ENCODE measurements at places on chromosomes 13 and 19.

GRCh38 chr13:25084096-25084495 lies 11.8 kb upstream of the PABPC3 start:
- DNase-seq: no peak

DNA sequence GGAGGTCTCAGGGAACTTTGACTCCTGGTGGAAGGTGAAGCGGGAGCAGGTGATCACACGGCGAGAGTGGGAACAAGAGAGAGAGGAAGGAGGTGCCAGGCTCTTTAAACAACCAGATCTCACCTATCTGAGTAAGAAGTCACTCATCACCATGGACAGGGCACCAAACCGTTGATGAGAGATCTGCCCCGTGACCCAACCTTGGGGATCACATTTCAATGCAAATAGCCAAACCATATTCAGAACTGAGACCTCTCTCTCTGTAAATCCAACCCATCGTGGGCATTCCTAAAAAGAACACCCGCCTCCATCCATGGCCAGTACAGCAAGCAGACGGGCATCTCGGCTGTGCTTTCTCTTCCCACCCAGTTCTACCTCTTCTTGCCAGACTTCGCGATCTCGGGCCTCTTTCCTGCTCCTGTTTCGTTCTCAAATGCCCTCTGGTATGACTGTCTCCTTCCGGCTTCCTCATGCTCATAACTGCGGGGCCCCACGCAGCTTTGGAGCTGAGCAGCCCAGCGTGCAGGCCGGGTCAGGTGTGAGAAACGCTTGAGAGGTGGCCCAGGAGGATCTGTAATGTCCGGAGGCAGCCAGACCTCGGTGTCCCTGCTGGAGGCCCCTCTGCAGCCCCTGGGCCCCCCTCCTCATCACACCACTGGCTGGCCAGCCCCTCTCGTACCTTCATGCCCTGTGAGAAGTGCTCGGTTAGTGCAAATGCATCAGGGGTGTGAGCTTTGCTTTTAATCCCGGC lies 97.0 kb upstream of the GPR183 start:
- no peak for DNase-seq

GRCh38 chr19:10797541-10798256 lies 38.3 kb downstream of the TMED1 start:
- DNase-seq: no peak

DNA sequence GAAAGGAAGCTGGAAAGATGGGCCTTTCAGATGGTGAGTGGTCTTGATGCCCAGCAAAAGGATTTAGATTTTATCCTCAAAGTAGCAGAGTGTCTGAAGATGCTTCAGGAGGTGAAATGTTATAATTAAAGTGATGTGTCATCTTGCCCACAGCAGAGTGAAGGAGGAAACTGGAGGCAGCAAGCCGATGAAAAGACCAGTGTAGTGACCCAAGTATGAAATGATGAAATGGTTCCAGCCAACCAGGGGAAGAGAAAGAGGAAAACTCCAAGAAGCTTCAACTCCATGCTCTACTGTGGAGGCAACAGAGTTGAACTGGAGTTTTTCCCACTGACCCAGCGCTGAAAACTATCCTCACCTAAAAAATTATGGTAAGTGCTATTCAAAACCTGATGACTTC lies 66.7 kb downstream of the FOXO1 start:
- no peak for DNase-seq

DNA sequence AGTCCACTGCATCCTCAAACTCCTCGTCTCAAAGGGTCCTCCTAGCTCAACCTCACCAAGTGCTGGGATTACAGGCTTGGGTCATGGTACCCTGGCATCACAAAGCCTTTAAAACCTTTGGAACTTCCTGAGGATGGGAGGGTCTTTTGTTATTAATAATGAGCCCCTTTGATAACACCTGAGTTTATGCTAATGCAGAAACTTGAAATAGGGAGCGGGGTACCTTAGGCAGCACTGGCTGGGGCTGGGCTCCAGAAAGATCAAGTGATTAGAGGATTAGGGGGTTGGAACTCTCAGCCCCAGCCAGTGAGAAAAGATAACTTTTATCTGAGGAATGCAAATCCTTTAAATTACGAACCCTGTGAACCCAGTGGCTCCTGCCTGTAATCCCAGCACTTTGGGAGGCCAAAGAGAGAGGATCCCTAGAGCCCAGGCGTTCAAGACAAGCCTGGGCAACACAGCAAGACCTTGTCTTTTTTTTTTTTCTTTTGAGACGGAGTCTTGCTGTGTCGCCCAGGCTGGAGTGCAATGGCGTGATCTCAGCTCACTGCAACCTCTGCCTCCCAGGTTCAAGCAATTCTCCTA lies 9.3 kb upstream of the PSPC1 start:
- DNase-seq: no peak

DNA sequence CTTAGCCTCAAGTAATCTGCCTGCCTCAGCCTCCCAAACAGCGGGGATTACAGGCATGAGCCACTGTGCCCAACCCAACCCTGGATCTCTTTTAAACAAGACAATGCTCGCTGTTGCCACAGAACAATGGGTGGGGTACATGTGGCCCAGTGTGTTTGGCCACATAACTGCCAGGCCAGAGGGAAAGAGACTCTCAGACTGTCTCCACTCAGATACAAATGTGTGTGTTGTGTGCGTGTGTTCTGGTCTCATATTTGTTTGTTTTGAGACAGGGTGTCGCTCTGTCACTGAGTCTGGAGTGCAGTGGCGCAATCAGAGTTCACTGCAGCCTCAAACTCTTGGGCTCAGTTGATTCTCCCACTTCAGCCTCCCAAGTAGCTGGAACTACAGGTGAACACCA lies 25.8 kb downstream of the LDLR start:
- no peak for DNase-seq

GRCh38 chr13:105247830-105248229 lies 1287.6 kb downstream of the EFNB2 start:
- no peak for DNase-seq

DNA sequence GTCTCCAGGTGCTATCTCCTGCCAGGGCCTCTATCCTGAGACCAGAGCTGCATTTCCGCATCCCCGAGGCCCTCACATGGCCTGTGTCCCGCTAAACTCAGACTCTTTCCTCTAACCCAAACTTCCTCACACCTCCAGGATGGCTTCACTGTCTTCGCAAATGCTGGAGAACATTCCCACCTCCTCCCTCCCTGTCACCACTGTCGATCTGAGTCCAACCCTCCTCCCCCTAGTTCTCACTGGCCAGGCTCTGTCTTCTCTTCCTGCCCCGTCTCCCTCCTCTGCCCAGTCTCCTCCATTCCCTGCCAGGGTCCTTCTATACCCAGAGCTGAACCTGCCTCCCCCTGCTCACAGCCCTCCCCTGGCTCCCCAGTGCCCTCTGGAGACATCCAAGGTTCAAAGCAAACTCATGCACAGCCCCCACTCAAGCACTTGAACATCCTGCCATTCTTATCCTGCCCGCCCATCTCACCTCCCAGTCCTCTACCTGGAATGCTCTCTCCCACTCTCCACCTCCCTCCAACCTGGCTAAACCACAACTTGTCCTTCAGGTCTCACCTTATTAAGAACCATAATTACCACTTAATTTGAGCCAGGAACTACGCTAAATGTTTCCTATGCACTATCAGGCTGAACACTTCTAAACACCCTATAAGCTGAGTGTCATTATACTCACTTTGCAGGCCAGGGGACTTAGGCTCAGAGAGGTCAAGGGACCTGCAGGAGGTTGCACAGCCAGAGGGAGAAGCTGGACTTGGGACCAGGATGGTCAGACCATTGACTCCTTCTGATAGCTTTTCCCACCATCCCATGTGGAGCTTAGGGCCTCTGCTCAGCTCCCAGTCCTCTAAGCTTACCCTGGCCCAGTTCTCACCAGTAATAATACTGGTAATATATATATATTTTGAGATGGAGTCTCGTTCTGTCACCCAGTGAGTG lies 961 bp upstream of the VSIG10L start:
- no peak for DNase-seq

GRCh38 chr19:5793188-5793587 lies 2.2 kb upstream of the DUS3L start:
- DNase-seq: no peak

- DNase-seq: no peak
Observed at GRCh38 chr13:77425705-77426104, 98.8 kb upstream of the MYCBP2 start.

- DNase-seq: no peak
Observed at GRCh38 chr13:34555988-34556387, 386.1 kb upstream of the NBEA start.

GRCh38 chr19:14439014-14439413 lies 5.9 kb downstream of the PKN1 start:
- DNase-seq: no peak

- no peak for DNase-seq
Observed at GRCh38 chr19:5355076-5355475, 14.5 kb upstream of the PTPRS start.

- DNase-seq: no peak
Observed at GRCh38 chr19:49067554-49067953, 2.9 kb upstream of the NTF4 start.

- no peak for DNase-seq
Observed at GRCh38 chr19:41637484-41637883, 10.6 kb upstream of the CEACAM4 start.

DNA sequence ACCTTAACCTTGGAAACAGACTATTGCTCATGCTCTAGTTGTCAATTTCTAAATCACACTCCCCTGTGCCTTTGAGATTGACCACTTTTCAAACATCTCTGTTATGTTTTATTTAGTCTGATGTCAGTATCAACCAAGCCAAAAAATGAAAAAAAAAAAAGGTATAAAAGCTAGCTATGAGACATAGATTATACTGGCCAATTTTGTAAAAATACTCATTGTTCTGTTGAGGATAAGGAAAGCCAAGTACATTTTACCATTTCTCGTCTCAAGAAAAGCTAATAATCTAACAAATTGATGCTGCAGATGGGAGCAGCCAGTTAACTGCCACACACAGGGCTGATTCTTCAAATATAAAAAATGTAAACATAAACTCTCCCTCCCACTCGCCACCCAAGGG lies 572.6 kb upstream of the KLF12 start:
- DNase-seq: no peak

DNA sequence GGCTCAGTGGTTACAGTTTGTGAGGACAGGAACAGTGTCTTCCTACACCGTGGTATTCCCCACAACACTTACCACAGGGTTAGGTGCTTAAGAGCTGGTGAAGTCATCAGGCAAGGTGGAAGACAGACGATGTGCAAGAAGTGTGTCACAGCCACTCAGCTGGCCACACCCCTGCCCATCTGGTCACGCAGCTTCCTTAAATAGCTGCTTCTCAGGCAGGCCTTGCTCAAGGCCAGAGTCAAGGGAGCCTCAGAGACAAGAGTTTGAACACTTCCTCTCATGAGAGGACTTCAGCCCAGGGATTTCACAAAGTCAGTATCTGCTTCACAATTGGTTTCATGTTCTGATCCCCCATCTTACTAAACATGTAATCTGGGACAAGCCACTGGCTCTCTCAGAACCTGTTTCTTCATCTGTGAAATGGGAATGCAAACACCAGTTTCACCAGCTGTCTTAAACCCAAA lies 80.3 kb upstream of the FRY start:
- DNase-seq: no peak

- no peak for DNase-seq
Observed at GRCh38 chr13:28794396-28794795, 25.7 kb upstream of the MTUS2 start.

DNA sequence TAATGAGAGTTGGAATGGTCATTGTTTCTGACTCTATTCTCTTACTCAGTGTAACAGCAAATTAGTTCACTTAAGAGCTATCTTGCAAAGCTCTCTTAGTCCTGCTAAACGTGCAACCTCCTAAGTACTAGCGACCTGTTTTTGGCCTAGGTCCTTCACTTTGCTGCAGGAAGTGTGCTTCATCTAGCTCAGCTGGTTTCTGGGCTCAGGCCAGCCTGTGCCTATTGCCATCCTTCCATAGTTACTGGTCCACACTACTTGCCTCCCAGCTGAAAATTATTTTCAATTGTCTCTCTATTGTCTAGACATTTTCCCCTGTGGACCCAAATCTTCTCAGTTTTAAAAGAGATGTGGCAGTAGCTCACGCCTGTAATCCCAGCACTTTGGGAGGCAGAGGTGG lies 561.3 kb downstream of the FGF9 start:
- no peak for DNase-seq

DNA sequence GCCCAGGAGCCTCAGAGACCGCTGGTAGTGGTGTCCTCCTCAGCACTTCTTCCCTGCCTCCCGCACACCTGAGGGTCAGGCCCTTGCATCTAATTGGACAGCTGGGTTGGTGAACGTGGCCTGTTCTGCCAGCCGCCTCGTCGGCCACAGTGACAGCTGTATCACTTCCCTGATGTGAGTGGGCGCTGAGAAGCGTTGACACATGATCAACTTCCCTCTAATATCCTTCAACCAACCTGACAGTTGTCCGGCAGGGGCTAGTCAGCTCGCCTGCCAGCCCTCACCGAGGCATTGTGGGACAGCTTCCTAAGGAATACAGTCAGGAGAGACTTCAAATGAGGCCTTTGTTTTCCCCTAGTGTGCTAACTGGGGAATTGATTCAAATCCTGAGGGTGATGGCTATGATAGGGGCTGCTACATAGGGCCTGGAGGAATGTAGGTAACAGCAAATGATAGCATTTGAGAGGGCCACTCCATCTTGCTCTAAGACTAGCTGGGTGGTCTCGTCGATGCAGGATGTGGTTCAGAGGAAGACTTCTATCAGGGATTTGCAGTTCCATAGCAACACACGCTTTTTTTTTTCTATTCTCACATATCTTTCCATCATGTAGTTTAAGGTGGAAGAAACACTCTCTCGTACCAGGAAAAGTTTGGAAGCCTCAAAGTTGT lies 230.8 kb downstream of the TSHZ3 start:
- DNase-seq: no peak

DNA sequence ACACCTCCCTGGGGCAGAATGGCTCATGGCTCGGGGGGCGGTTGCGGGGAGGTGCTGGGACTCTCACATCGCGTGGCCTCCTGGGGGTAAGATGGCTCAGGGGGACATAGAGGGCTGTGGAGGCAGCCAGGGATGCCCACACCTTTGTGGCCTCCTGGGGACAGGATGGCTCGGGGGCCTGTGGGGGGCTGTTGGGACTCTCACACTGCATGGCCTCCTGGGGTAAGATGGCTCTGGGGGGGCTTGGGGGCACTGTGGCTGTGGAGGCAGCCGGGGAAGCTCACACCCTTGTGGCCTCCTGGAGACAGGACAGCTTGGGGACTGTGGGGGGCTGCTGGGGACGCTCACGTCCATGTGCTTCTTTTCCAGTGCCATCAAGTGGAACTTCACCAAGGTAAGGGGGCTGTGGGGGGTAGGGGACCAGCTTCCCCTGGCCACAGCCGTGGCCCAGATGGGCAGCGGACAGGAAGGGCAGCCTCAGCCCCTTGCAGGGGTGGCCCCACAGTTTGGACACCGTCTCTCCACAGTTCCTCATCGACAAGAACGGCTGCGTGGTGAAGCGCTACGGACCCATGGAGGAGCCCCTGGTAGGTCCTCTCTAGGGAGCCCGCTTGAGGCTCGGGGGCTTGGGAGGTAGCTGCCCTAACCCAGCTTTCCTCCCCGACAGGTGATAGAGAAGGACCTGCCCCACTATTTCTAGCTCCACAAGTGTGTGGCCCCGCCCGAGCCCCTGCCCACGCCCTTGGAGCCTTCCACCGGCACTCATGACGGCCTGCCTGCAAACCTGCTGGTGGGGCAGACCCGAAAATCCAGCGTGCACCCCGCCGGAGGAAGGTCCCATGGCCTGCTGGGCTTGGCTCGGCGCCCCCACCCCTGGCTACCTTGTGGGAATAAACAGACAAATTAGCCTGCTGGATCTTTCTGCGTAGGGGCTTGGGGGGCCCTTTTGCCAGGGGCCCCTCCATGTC lies 2.4 kb downstream of the GPX4 start:
- DNase-seq: no peak

All from smooth muscle cell of the brain vasculature (primary cell).